Suprapubic skin (tissue), 4 donors: ENCODE measurements at places on chromosomes 3 and 15.

- no peaks in the 10 kb centered on the region for H3K36me3 ChIP-seq
- no peaks in the 10 kb centered on the region for H3K27me3 ChIP-seq
- H3K27ac ChIP-seq, result no peak overlapping the region
These were observed 114.3 kb downstream of the LIPC start for GRCh38 chr15:58546066-58546591.

DNA sequence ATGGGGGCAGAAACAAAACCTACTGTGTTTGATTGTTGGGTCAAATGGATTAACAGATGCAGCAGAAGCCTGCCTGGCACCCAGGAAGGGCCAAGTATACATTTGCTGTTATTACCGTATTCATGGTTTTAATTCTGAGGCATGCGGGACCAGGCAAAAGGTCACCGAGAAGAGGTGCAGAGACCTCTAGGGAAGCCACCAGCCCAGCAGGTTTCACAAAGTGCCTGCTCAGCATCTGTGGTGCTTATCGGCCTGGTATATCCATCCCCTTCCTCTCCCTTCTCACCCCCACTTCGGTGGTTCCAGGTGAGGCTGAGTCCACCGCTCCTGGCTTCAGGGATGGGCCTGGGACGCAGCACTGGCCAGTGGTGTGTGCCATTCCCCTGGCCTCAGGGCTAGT, 13.1 kb downstream of the TPRA1 start:
- no peak overlapping the region for H3K27ac ChIP-seq
- H3K4me3 ChIP-seq, result no peak overlapping the region
- peaks cover 65% of the 10 kb centered on the region for H3K36me3 ChIP-seq
- no peaks in the 10 kb centered on the region for H3K27me3 ChIP-seq
- DNase-seq, result no peak

DNA sequence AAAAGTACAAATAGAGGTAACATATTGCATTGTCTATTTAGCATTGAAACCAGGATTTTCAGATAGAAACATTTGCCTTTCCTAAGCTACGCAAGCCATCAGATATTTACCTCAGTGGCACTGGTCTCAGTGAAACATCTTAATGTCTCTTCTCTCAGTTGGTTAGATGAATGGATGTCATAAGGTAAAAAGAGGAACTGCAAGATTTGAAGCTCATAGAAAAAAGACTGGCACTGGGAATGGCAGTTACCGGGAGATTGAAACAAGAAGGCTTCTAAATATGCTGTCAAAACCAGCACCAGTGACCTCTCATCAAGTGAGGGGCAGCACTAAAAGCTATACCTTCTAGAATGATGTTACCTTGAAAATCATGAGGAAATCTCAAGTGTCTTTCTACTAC, 486.4 kb downstream of the FHIT start:
- H3K4me1 ChIP-seq, result no peaks in the 10 kb centered on the region
- DNase-seq, result no peak

GRCh38 chr3:120177151-120177550, 82.9 kb upstream of the GSK3B start:
- no peak for DNase-seq
- no peaks in the 10 kb centered on the region for H3K27me3 ChIP-seq
- no peaks in the 10 kb centered on the region for H3K36me3 ChIP-seq
- H3K4me1 ChIP-seq, result peaks cover 14% of the 10 kb centered on the region

- peaks cover 4% of the 10 kb centered on the region for H3K27me3 ChIP-seq
- H3K4me3 ChIP-seq, result no peak overlapping the region
- DNase-seq, result no peak
- H3K36me3 ChIP-seq, result no peaks in the 10 kb centered on the region
- no peak overlapping the region for H3K27ac ChIP-seq
These were observed 72.6 kb upstream of the CDIN1 start for GRCh38 chr15:36506733-36507356.

DNA sequence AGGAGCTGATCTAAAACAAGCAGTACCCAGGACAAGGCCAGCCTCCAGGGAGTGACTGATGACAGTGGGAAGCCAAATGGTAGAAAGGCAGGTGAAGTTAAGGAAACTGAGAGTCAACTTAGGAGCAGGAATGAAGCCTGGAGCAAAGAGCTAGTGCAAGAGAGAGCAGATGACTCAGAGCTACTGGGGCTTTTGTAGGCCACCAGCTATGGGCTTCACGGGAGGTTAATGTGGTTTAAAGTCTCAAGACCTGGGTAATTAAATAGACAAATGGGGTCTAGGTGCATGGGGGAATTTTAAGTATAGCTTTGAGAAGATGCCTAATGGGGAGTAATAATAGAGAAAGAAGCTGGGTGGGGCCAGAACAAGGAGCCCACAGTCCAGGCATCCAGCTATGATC, 3.1 kb downstream of the CD86 start:
- no peak overlapping the region for H3K27ac ChIP-seq
- H3K4me3 ChIP-seq, result no peak overlapping the region
- DNase-seq, result no peak
- no peaks in the 10 kb centered on the region for H3K4me1 ChIP-seq
